Stimulated activated CD4-positive, alpha-beta T cell treated with anti-CD3 and anti-CD28 coated beads, TNF-alpha, amount 100 ng/mL, for 48 hours (primary cell): ENCODE measurements at places on chromosomes 2 and 18.

- DNase-seq, result no peak
Measured at GRCh38 chr2:101818531-101819451, 121.3 kb downstream of the MAP4K4 start.

DNA sequence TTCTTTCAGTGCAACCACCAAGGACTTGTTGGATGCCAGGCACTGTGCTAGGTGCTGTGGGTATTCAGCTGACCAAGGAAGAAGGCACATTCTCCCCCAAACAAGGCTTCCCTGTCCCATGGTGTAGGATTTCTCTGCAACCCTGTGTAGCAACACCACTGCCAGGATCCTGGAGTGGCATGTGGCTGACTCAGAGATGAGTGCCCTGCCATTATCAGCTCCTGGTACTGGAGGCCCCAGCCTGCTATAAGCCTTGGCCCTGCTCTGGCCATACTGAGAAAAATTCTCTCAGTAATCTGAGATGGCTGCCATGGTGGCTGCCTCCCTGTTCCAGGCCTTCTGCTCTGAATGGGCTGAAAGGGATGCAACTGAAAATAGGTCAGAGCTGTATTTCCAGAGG, 4.3 kb downstream of the SMYD5 start:
- no peak for DNase-seq

- no peak for DNase-seq
Measured at GRCh38 chr2:194718881-194719280, 938.1 kb upstream of the SLC39A10 start.

- no peak for DNase-seq
Measured at GRCh38 chr2:77642339-77642738, 120.2 kb upstream of the LRRTM4 start.

- no peak for DNase-seq
Measured at GRCh38 chr18:9998330-9998729, 84.5 kb downstream of the VAPA start.

GRCh38 chr18:36179562-36180355, 7.5 kb upstream of the MOCOS start:
- no peak for DNase-seq

DNA sequence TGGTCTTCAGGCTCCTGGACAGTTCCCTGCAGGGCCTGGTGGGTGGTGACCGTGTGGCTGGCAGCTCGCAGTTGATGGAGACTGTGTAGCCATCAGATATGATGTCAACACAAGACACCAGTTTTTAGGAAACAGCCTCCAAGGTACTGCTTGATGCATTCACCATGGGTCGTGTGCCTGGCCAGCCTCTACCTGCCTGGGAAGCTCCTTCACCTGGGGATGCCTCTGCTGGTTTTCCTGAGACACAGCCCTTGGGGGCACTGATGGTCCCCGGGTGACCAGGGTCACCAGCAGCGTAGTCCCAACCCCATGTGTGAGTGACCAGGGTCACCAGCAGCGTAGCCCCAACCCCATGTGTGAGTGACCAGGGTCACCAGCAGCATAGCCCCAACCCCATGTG, 33.6 kb upstream of the KCNG2 start:
- no peak for DNase-seq

DNA sequence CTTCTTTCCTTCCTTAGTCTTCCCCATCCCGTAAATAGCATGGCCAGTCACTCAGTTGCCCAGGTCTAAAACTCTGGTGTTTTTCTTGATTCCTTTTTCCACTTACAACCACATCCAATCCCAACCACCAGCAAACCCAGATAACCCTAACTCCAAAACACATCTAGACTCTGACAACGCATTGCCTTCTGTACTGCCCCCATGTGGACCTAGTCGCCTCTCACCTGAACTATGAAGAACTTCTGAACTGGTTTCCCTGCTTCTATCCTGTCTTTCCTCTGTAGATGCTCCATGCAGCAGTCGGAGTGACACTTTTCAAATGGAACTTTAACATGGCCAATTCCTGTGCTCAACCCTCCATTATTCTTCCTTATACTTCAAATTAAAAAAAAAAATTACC, 26.5 kb downstream of the ST6GAL2 start:
- no peak for DNase-seq

- no peak for DNase-seq
Measured at GRCh38 chr2:202115479-202115971, 42.5 kb downstream of the KIAA2012 start.

DNA sequence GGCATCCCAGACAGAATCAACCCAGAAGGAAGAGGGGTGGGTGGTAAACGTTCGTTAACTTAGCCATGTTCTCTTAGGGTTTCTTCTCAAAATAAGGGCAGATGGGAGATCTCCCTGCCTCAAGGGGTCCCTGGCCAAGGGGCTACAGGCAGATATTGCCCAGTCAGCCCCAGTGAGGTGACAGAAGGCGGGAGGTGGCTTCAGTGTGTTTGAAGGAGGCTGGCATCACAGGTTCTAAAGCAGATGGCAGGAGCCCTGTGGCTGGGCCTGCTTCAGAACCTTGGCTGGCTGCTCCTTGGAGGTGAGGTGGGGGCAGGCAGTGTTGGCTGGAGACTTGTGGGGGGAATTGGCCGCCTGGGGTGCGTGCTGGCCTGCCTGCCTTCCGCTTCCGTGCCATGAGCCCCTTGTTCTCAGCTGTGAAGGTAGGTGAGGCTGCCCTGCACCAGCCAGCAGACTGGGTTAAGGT, 23.5 kb downstream of the HPCAL1 start:
- no peak for DNase-seq

DNA sequence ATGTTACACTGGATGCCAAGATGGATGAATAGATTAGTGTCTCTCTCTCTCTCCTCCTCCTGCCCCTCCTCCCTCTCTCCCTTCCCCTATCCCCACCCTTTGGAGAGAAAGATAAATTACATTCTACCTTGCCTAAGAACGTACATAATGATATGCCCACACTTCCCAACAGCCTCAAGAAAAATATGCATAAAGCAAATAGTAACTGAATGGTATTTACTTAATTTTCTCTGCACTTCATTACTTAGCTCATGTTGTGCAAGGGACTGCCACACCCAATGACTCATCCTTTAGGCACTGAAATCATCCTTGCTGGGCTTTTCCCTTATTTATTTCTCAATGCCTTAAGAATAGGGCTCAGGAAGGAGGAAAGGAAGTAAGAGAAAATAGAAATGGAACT, 137.3 kb upstream of the PID1 start:
- no peak for DNase-seq

GRCh38 chr2:46601328-46601963, 122.1 kb downstream of the TMEM247 start:
- no peak for DNase-seq
